H1 (cell line): ENCODE measurements at places on chromosomes 2 and 18. TPM values are rescaled to one million over a fixed set of nuclear protein-coding genes. Genes with fewer than 3 reads are reported as not detected.

DNA sequence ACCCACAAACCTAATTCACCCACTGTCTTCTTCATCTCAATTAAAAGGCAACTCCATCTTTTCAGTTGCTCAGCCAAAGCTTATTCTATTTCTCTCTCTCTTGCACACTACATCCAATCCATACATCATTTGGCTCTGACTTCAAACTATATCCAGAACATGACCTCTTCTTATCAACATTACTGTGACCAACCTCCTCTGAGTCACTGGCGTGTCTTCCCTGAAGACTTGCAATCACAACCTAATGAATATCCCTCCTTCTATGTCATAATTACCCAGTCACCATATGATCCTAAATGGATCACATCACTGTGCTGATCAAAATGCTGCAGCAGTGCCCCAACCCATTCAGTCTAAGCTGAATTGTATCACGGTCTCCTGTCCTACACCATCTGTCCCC, 22.6 kb upstream of the SULT1C3 start:
- H3K36me3 ChIP-seq = no peaks in the 10 kb centered on the region
- no peaks in the 10 kb centered on the region for H3K27me3 ChIP-seq
- H3K4me3 ChIP-seq = no peak overlapping the region
- no peak for DNase-seq
- no peaks in the 10 kb centered on the region for H3K4me1 ChIP-seq
- H3K27ac ChIP-seq = no peak overlapping the region

GRCh38 chr2:178428396-178428806, 22.6 kb downstream of the PRKRA start:
- no peak for DNase-seq
- H3K4me1 ChIP-seq = no peaks in the 10 kb centered on the region
- H3K36me3 ChIP-seq = peaks cover 6% of the 10 kb centered on the region
- H3K27ac ChIP-seq = no peak overlapping the region

DNA sequence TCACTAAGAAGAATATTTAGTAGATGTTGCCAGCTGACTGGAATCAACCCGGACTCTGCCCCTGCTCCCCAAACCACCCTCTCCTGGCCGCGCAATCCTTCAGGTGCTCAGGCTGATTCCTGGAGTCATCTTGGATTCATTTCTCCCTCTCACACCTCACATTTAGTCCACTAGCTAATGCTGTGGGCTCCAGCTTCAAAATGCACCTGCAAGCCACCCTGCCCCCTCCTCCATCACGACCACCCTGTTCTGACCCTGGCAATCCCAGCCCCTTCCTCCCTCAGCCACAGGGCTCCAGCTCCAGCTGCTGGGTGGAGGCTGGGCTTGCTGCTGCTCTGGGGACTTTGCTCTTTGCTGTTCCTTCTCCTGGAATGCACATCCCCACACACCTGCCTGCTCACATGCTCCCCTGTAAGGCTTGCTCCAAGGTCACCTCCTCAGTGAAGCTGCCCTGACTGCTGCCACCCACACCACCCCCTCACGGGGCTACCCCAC, 61.3 kb upstream of the SH3RF3 start:
- no peak overlapping the region for H3K4me3 ChIP-seq
- no peaks in the 10 kb centered on the region for H3K36me3 ChIP-seq
- H3K27ac ChIP-seq = no peak overlapping the region
- DNase-seq = no peak
- no peaks in the 10 kb centered on the region for H3K27me3 ChIP-seq
- peaks cover 8% of the 10 kb centered on the region for H3K4me1 ChIP-seq

DNA sequence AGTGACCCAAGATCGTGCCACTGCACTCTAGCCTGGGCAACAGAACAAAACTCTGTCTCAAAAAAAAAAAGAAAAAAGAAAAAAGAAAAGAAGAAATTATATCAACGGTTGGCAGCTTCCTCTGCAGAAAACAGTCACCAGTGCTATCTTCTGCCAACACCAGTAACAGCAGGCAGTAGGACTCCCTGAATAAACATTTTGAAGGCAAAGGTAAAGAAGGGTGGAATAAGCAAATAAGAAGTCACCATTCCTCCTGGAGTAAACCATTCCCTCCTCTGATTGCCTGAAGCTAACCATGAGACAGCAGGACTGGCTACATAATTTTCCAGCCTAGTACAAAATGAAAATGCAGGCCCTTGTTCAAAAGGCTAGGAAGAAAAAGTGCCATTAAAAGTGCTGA, 9.0 kb upstream of the RNF103 start:
- H3K27me3 ChIP-seq = no peaks in the 10 kb centered on the region
- H3K36me3 ChIP-seq = no peaks in the 10 kb centered on the region
- DNase-seq = no peak

ATP6V1B1 gene
- total RNA-seq = not detected in 2 replicates

TUBB8B gene
- 0.36 and 0.60 TPM in 2 replicates for total RNA-seq

ALPP gene
- 0.15 TPM in 1 of 2 replicates, not detected in the other for total RNA-seq

PLEKHH2 gene
- total RNA-seq = 3.1 and 5.0 TPM in 2 replicates
